ENCODE measurements at places on chromosomes 1 and 21.

DNA sequence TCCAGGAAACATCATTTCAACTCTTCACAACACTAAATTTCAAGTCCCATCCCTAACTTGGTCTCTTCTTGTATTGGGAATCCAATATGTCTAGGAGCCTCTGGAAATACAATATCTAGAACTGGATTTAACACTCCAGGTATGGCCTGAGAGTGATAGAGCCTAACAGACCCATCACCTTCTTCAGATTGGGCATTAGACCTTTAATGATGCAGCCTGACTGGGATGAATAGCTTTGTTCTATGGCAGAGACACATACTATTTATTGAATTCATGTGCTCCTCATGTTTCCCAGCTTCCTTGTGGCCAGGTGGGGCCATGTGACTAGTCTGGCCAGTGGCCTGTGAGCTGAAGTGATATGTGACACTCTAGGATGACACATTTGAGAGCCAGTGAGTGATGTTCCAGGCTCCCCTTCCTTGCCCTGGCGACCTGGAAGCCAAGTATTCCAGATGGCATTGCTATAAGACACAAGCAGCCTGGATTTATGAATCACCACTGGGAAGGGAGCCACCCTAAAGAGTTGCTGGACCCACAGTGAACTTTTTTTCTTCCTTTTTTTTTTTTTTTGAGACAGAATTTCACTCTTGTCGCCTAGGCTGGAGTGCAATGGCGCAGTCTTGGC is 31.0 kb upstream of the POU3F1 start:
- no peak for DNase-seq

DNA sequence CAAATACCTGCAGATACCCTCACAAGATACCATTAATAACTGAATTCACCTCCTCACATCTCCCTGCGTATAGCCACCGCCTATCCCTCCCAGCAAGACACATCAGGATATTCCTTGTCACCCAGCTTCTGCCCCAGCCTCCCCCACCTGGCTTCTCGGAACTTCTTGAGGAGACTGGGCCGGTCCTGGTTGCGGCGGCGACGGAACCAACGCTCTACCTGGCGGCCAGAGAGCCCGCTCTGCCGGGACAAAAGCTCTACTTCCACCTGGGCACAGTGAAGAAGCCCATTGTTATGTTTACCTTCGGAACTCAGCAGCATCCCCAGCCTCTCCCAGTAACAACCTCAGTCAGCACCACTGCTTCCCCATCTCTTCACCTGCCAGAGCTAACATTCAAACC is 6.7 kb downstream of the CERS2 start:
- DNase-seq, result no peak

DNA sequence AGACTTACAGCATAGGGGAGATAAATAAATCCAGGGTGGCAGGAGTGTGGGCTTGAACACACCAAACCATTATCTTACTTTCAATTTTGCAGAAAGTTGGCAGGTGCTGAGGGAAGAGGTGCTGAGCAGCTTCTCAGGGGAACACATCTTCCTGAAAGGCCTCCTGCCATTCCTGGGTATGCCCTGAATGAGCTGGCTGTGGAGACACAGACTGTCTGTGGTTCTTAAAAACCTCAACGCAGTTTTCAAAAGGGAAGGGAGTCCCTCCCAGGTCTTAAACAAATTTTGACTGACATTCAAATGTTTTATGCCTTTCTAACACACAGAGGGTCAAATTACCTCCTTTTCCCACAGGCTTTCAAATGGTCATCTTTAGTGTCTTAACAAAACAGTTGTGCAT is 166.9 kb downstream of the TNFSF18 start:
- DNase-seq, result no peak

- DNase-seq, result no peak
These were observed 332.9 kb downstream of the SRGAP2C start for GRCh38 chr1:121517586-121518230.
